Suppressor macrophage treated with lipopolysaccharide for 1 hour (primary cell): ENCODE measurements at places on chromosomes 12 and 14.

DNA sequence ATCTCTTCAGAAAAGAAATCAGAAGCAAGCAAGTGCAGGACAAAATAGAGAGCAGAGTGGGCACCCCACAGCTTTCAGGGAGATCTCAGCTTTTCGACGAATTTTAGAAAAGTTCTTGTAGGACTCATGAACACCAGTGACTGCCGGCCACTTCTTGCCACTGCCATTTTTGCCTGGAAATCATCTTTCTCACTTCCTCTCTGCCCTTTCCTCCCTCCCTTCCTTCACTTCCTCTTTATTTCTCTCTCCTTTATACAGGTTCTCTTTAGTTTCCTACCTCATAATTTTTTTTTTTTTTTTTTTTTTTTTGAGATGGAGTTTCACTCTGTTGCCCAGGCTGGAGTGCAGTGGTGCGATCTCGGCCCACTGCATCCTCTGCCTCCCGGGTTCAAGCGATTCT lies 185.6 kb downstream of the APAF1 start:
- DNase-seq = no peak

GRCh38 chr12:52044292-52044983 lies 6.8 kb upstream of the NR4A1 start:
- DNase-seq = no peak

- peak; percentile 81 for DNase-seq
Measured at GRCh38 chr14:35435177-35435576, 30.6 kb upstream of the NFKBIA start.

- DNase-seq = no peak
Measured at GRCh38 chr14:53022593-53022992, 71.7 kb upstream of the FERMT2 start.

GRCh38 chr12:108531929-108532848 lies 17.1 kb downstream of the FICD start:
- no peak for DNase-seq

DNA sequence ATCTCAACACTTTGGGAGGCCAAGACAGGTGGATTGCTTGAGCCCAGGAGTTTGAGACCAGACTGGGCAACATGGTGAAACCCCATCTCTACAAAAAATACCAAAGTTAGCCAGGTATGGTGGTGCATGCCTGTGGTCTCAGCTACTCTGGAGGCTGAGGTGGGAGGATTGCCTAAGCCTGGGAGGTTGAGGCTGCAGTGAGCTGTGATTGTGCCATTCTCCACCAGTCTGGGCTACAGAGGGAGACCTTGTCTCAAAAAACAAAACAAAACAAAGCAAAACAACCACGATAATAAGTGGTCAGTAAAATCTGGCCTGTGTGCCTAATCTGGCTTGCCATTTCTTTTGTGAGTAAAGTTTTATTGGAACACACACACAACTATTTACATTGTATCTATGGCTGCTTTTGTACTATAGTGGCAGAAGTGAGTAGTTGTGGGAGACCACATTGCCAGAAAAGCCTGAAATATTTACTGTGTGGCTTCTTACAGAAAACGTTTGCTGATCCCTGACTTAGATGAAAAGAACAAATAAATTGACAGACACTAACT lies 19.4 kb upstream of the KLRG1 start:
- DNase-seq = no peak

- no peak for DNase-seq
Measured at GRCh38 chr12:25585021-25585523, 32.0 kb upstream of the LMNTD1 start.

GRCh38 chr12:94148739-94149118 lies 352 bp downstream of the PLXNC1 start:
- no peak for DNase-seq

DNA sequence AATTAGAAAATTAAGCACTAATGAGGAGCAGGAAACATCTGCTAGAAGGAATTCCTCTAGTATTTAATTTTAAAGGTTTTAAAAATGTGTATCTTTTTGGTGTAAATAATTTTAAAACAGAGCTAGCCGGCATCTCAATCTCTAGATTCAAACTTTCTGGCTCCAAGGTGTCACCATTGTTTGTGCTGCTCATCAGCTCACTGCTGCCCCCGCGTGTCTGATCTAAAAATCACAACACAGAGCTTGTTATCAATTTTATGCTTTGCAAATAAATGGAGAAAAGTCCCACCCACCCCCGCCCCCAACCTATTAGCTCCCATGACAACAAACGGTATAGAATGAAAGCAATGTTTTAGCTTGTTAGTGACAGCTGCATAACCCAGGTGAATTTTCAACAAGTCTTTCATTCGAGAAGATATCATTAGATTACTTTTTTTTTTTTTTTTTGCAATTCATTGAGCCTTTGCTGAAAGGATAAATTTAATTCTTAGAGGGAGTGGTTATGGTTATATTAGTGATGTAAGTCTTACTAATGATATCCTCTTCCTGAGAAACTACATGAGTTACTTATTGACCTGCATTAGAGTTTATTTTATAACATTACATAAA lies 11.3 kb upstream of the ABHD12B start:
- peak; percentile 88 for DNase-seq

DNA sequence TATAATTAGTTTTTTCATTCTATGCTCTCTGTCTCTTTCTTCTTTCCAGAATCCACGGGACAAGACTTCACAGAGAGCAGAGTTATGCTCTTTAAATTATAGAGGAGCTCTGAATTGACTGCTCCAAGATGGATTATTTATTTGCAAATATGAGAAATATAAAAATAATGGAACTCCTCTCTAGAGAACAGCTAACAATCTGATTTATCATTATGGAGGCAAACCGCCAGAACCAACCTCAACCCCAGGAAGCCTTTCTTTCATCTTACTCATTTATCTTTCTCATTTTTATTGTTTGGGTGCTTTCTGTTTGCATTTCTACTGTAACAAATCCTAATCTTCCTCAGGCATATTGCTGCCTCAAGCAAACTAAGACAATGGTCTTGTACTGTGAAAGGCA lies 216.5 kb downstream of the C12orf50 start:
- no peak for DNase-seq
